ENCODE measurements at places on chromosomes 3 and 15. TPM values are rescaled to one million over a fixed set of nuclear protein-coding genes. Genes with fewer than 3 reads are reported as not detected.

Gene IL16
- 2.7 TPM for total RNA-seq

Gene P2RY14
- not detected for total RNA-seq

Gene FAM81A
- total RNA-seq: under 0.01 TPM

Gene PRR23C
- not detected for total RNA-seq

Gene TRPM1
- total RNA-seq: under 0.01 TPM

Gene CLRN1
- total RNA-seq: not detected

Gene PCOLCE2
- 0.13 TPM for total RNA-seq

Gene WNT7A
- total RNA-seq: not detected

Gene SLC22A13
- total RNA-seq: under 0.01 TPM

Data from dermis microvascular lymphatic vessel endothelial cell (primary cell).